ENCODE measurements at places on chromosomes 1 and 21. TPM values are rescaled to one million over a fixed set of nuclear protein-coding genes. Genes with fewer than 3 reads are reported as not detected.

Gene RHD
- not detected for total RNA-seq

GRCh38 chr1:54867717-54868057 is 19.3 kb downstream of the DHCR24 start:
- DNase-seq: no peak

DNA sequence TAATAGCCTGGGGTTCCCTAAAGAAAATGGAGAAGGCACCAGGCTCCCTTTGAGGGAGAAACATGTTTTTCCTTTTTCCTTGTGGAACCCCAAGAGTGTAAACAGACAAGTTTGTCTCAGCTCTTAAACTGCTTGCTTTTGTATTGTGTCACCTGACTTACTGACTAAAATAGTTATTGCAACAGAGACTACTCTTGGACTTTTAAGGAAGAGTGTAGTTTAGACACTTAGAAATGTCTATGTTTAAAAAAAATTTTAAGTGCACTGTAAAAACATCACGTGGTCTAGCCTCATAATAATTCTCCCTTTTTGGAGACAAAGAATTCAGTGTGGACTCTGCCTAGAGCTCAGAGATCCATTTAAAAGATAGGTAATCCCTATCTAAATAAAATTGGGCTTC is 141.1 kb downstream of the TRIM33 start:
- no peak for DNase-seq

GRCh38 chr1:109312978-109313775 is 6.4 kb upstream of the MYBPHL start:
- no peak for DNase-seq

DNA sequence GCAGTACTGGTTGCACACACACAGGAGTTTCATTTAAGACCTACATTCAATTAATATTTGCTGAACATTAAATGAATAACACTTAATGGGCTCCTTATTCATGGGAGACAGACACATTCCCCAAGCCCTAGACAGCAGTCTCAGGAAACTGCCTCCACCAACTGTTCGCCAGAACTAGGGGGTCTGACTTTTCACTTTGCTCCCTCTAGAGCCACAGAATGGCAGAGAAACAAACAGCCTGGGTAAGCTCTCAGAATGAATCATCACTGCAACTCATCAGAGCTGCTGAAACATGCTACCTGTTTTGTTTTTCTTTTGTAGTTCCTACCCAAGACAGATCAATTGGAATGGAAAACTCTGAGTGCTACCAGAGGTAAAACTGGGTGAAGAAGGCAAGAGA is 31.7 kb downstream of the ELK4 start:
- peak; percentile 49 for DNase-seq

Gene OR2T35
- total RNA-seq: not detected

Gene MPZ
- 3.9 TPM for total RNA-seq

Gene GBP4
- total RNA-seq: 69.7 TPM

DNA sequence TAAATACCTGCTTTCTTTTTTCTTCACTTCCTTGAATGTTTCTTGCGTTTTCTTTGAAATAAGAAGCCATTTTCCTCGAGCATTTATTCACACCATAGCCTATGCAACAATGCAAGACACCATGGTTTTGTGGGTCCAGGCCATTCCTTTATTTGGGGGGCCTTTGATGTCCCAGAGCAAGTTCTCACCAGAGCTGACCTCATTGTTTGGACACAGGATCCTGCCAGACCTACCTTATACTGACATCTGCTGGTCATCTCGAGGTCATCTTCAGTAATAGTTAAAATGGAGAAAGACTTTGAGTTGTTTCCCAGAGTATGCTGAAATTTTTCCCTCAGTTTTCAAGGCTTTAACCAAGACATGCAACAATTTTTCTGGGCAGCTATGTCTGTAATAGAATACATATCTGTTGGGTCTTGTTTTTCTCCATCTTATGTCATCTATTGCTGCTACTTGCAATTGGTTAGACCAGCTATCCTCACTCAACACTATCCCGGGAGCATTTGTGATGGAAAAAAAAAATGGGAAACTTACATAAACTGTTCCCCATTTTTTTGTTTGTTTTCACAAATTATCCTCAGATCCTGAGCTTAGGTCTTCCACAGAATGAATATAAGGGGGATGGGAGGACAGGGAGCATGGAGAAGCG is 34.0 kb upstream of the BACE2 start:
- DNase-seq: no peak

Gene DR1
- 87.5 TPM for total RNA-seq

GRCh38 chr1:8560611-8561544 is 243.0 kb downstream of the SLC45A1 start:
- DNase-seq: no peak

DNA sequence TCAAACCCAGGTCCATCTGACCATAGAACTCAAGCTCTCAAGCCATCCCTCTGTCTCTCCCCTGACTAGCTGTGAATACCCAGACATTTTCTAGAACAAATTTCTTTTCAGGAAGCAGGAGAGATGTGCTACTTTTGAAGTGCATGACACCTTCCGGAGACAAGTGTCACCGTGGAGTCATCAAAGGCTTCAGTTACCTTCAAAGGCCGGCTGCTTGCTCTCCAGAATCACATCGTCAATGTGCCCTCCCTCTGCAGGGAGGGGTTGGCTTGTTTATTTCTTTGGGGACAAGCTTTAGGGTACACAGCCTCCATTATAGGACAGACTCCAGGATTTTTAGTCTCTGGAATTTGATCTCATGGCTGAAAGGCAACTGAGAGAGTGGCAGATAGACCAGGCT is 37.7 kb upstream of the IGSF21 start:
- no peak for DNase-seq

DNA sequence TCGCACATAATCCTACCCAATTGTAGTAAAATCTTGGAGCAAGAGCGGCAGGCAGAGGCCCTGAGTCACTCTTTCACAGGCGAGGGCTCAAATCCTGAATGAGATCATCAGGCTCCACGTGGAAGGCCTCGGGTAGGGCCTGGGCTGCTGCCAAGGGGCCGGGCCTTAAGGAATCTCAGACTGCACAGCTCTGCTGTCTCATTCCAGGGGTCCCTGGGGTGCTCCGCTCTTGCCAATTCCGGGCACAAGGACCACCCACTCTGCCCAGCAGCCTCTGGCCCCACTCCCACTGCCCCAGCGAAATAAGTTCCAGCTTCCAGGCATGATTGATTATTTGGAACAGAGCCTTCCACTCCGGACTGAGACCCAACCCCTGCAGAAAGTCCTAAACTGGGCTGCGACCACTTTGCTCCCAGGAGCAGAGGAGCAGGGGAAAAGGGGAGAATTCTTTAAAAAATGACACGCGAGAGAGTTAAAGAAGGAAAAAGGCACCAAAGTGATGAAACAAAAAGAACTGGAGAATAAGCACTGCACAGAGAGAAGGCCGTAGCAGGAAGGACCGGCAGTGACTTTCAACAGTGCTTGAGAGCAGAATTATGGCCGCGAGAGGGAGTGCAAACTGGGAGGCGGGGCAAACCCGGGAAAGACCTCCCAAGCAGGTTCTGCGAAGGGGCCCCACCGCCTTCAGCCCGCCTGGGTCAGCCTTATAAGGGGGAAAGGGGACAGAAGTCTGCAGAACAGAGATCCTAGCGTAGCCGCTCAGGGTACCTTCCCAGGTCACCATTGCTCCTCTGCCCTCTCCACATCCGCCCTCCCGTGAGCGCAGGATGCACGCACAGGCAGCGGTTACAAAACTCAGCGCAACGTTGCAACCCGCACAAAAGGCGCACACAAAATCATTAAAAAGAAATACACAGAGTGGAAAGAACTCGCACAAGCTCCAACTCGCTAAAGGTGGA is 2.0 kb downstream of the ADAMTS1 start:
- DNase-seq: peak; percentile 59

- no peak for DNase-seq
Observed at GRCh38 chr1:21106709-21107108, 70.0 kb downstream of the EIF4G3 start.

DNA sequence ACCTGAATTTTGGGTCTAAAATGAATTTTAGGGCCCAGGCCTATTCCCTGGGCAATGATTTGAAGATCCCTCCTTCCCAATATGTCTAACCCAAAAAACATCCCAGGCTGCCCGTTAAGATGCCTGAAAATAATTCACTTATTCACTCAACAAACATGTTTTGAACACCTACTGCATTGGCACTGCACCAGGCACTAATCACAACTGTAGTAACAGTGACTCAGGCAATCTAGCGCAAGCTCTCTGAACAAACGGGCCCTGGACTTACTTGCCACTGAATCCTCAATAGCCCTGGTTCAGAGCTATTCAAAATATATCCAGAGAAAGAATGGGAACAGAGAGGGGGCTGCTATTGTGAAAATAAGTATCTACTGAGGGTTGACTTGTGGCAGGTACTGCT is 4.2 kb downstream of the CD244 start:
- no peak for DNase-seq

DNA sequence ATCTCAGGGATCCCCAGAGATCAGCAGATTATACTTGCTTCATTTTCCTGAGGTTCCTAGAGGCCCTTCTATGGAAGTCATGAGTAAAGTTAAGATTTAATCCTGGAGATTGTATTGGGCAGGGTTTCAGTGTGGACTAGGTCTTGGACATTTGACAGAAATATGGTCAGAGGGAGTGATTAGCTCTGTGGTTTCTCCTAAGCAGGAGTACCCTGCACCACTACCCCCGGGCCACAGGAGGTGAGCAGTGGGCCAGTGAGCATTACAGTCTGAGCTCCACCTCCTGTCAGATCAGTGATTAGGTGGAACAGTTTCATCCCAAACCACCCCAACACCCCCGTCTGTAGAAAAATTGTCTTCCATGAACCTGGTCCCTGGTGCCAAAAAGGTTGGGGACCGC is 43.2 kb downstream of the PHACTR4 start:
- no peak for DNase-seq

- DNase-seq: no peak
Observed at GRCh38 chr1:92987462-92987861, 26.2 kb upstream of the DIPK1A start.

DNA sequence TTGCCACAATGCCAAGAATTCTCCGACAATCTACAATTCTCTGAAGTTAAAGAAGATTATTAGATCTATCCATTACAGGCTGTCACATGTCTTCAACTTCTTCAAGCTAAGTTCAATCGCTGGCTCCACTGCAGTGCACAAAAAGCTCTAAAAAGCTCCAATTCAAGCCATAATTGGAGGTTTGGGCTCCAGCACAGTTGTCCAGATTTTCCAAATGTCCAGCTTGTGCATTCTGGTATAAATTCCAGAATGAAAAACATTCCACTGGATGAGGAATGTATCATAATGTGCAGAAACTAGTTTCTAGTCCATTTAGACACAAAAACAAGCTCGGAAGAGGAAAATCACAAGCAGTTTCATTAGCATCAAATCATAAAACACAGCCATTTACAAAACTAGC is 138.6 kb downstream of the NRIP1 start:
- DNase-seq: no peak

GRCh38 chr1:160606611-160607010 is 27.3 kb upstream of the CD84 start:
- DNase-seq: no peak

DNA sequence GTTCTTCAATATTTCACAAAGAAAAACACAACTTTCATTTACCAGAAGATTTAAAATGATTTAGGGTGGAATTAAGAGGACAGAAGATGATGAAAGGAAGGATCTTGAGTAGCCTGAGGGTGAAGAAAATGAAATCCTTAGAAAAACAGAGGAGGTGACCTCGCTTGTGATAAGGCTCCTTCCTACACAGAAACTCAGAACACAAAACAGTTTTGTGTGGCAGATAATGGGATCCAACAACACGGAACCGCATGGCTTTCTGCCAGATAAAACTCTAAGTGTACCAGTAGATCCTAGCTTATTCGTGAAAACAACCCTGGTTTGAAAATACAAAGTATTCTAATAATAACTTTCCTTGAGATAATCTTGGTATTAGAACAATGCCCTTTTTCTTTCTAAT is 74.0 kb upstream of the EXO1 start:
- DNase-seq: no peak

GRCh38 chr1:98467586-98467985 is 193.9 kb upstream of the SNX7 start:
- DNase-seq: no peak

GRCh38 chr1:97599447-97599846 is 321.4 kb downstream of the DPYD start:
- DNase-seq: no peak

DNA sequence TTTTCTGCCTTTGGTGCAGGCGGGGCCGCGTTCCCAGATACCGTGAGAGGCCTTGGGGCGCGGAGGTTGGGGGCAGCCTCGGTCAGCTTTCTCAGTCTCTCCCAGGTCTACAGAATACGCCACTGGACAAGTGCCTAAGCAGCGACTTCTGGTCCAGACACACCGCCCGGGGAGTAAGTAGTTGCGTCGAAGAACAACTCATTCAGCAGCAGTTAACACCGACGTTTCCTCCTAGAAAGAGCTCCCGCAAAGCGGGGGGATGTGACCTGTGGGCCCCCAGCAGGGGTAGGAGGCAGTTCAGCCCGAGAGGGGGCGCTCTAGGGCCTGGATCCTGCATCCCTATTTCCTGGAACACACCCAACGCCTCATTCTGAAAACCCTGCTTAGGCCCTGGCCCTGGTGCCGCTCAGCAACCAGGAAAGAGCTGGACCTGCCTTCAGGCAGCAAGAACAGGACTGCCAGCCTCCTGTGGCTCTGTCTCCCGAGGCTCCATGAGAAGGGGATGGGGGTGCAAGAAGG is 6.5 kb upstream of the BARHL2 start:
- DNase-seq: no peak

DNA sequence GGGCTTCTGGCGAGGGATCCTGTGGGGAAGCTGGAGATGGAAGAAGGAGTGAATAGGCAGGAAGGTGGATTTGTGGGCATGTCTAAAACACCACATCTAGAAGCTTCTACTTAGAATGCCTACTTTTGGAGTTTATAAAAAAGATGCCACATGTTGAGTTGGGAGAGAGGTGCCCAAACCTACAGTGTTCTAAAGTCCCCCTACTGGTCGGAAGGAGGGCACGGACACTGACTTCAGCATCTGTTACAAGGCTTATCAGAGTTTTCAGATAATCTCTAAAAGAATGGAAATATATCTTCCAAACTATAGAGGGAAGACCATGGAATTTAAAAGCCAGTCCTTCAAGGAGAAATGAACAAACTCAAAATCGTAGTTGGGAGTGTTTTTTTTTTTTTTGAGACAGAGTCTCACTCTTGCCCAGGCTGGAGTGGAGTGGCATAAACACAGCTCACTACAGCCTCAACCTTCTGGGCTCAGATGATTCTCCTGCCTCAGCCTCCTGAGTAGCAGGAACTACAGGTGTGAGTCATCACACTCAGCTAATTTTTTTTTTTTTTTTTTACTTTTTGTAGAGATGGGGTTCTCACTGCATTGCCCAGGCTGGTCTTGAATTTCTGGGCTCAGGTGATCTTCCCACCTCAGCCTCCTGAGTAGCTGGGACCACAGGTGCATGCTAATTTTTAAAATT is 14.8 kb downstream of the IBA57 start:
- no peak for DNase-seq

Gene LRRC71
- total RNA-seq: not detected

GRCh38 chr21:45448810-45449657 is 44.1 kb downstream of the COL18A1 start:
- DNase-seq: no peak

- DNase-seq: no peak
Observed at GRCh38 chr1:21338573-21339355, 48.5 kb upstream of the ECE1 start.

GRCh38 chr1:109989506-109990301 is 5.1 kb downstream of the AHCYL1 start:
- DNase-seq: no peak

All from activated CD8-positive, alpha-beta memory T cell treated with anti-CD3 and anti-CD28 coated beads, Interleukin-2, amount 10 ng/mL, durations not matched to agents 7 days and 5 days (primary cell).